ENCODE measurements at places on chromosomes 3 and 15.

DNA sequence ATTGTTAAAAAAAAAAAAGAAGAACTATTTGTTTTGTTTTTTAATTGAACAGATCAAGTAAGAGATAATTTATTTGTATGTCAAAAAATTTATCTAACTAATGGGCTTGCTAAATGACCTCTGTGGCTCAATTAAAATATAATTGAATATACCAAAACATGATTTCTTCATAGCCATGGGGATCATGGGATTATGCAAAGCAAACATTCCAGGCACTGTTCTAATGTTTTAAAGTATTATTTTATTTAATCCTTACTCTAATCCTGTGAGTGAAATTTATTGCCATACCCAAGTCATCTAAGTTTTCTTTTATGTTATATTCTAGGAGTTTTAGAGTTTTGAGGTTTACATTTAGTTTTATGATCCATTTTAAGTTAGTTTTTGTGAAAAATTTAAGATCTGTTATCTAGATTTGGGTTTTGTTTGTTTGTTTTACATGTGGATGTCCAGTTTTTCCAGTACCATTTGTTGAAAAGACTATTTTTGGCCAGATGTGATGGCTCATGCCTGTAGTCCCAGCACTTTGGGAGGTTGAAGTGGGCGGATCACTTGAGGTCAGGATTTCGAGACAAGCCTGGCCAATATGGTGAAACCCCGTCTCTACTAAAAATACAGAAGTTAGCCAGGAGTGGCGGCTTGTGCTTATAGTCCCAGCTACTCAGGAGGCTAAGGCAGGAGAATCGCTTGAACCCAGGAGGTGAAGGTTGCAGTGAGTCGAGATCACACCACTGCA is 52.3 kb upstream of the CNOT10 start:
- H3K27me3 ChIP-seq, result no peaks in the 10 kb centered on the region
- H3K36me3 ChIP-seq, result no peaks in the 10 kb centered on the region
- H3K27ac ChIP-seq, result no peak overlapping the region
- no peaks in the 10 kb centered on the region for H3K4me1 ChIP-seq

DNA sequence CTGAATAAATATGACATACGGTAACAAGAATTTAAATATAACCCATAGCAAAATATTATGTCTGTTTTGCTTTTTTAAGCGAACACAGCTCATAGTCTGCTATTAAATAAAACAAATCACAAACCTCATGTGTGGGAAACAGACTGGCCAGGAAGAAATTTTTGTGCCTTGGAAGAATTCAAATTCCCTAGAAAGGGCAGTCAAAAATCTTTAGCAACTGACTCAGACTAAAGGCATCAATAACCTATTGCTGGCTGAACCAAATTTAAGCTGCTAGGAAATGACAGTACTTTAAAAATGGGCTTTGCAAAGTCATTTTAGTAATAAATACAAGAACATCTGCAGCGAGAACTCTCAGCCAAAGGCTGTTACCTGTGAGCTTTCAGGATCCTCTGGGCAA is 151.4 kb downstream of the PLD1 start:
- H3K4me3 ChIP-seq, result no peak overlapping the region
- no peak for DNase-seq
- H3K27ac ChIP-seq, result no peak overlapping the region
- peaks cover 13% of the 10 kb centered on the region for H3K36me3 ChIP-seq

DNA sequence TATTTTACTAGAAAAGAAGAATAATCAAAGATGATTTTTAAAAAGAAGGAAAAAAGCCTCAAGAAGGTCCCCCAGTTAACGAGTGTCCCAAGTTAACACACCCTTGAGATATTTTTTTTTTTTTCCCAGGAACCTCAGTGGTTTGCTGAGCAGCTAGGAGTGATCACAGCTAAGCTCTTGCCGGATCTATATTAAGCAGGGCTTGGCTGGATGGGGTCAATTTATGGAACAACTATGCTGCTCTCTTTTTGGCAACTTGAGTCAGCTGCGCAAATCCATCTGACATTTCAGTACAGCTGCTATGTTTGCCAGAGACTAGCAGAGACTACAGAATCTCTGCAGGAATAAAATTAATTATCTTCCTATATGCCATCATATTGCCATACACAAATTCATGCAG is at the start of gene LMOD3:
TSS of gene LMOD3 (minus strand) at position 193 of the 400 bp plus-strand sequence. CDS start 209 bp downstream, outside the sequence.
- H3K36me3 ChIP-seq, result no peaks in the 10 kb centered on the region
- peaks cover 14% of the 10 kb centered on the region for H3K4me1 ChIP-seq
- H3K27ac ChIP-seq, result no peak within 1 kb of the TSS
- H3K27me3 ChIP-seq, result no peaks in the 10 kb centered on the region

GRCh38 chr3:71421475-71421819 is 162.1 kb downstream of the FOXP1 start:
- H3K4me1 ChIP-seq, result peaks cover 7% of the 10 kb centered on the region
- H3K36me3 ChIP-seq, result no peaks in the 10 kb centered on the region
- no peak for DNase-seq

GRCh38 chr3:43637702-43638101 is 15.9 kb upstream of the ANO10 start:
- no peak for DNase-seq
- no peak overlapping the region for H3K27ac ChIP-seq
- no peaks in the 10 kb centered on the region for H3K27me3 ChIP-seq
- H3K4me1 ChIP-seq, result peaks cover 7% of the 10 kb centered on the region
- H3K36me3 ChIP-seq, result no peaks in the 10 kb centered on the region

All from cardiac muscle cell (in vitro differentiated cells and primary cell).